ENCODE measurements at places on chromosomes 13 and 19. TPM values are rescaled to one million over a fixed set of nuclear protein-coding genes. Genes with fewer than 3 reads are reported as not detected.

The SPACA4 gene
- total RNA-seq, result not detected

The KIR2DL3 gene
- not detected for total RNA-seq

The CACNG7 gene
- total RNA-seq, result not detected

DNA sequence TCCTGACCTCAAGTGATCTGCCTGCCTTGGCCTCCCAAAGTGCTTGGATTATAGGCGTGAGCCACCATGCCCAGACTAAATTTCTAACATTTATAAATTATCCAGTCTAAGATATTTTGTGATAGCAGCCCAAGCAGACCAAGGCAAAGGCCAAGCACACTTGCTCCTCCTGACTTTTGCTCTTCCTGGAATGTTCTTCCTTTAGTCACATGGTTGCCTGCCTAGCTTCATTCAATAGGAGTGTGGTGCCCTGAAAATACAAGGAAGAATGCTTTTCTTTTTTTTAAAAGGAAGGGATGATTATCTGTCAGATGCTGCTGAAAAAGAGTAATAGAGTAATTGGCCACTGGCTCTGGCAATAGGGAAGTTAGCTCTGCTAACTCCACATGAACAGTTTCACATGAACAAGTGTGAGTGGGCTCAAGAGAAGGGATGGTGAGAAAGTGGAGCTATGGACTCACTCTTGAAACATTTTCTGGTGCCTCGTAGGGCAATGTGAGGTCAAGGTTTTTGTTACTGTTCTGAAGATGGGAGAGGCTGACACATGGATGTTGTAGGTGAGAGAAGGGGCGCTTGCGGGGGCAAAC is 47.1 kb downstream of the USPL1 start:
- peaks cover 4% of the 10 kb centered on the region for H3K4me1 ChIP-seq
- H3K27ac ChIP-seq, result no peak overlapping the region
- no peaks in the 10 kb centered on the region for H3K27me3 ChIP-seq
- no peaks in the 10 kb centered on the region for H3K36me3 ChIP-seq

- no peaks in the 10 kb centered on the region for H3K4me1 ChIP-seq
- H3K27ac ChIP-seq, result no peak overlapping the region
These were observed 6.7 kb downstream of the TMTC4 start for GRCh38 chr13:100667894-100668293.

DNA sequence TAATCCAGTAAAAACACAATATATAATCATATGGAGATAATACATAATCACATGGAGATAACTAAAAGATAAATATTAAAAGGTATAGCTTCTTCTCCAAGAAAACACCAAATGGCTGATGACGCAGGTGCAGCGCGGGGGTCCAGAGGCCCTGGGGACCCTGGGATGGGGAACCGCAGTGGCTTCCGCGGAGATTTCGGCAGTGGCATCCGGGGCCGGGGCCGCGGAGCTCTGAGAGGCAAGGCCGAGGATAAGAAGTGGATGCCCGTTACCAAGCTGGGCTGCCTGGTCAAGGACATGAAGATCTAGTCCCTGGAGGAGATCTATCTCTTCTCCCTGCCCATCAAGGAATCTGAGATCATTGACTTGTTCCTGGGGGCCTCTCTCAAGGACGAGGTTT is 10.5 kb downstream of the ZNF44 start:
- H3K4me1 ChIP-seq, result peaks cover 6% of the 10 kb centered on the region
- H3K36me3 ChIP-seq, result peaks cover 9% of the 10 kb centered on the region
- H3K4me3 ChIP-seq, result no peak overlapping the region
- no peak overlapping the region for H3K27ac ChIP-seq
- DNase-seq, result no peak

GRCh38 chr19:18589380-18590272 is 1.0 kb downstream of the REX1BD start:
- H3K4me3 ChIP-seq, result peak overlapping the region; percentile 72
- H3K4me1 ChIP-seq, result peaks cover 21% of the 10 kb centered on the region
- no peaks in the 10 kb centered on the region for H3K36me3 ChIP-seq
- peak overlapping the region; percentile 88 for H3K27ac ChIP-seq

Measured in naive thymus-derived CD4-positive, alpha-beta T cell (primary cell).